ENCODE measurements at places on chromosomes 5 and 9. TPM values are rescaled to one million over a fixed set of nuclear protein-coding genes. Genes with fewer than 3 reads are reported as not detected.

The PFN3 gene
- total RNA-seq: not detected

The DRD1 gene
- not detected for total RNA-seq

The DIRAS2 gene
- 11.3 TPM for total RNA-seq

The CORO2A gene
- total RNA-seq: 2.4 TPM

The BRINP1 gene
- 0.93 TPM for total RNA-seq

The ACTBL2 gene
- total RNA-seq: 0.13 TPM

The INSL4 gene
- not detected for total RNA-seq

The POLK gene
- 59.0 TPM for total RNA-seq

The LRRC19 gene
- not detected for total RNA-seq

The OTULINL gene
- total RNA-seq: 6.5 TPM

The SPATA31D4 gene
- not detected for total RNA-seq

The CARD9 gene
- total RNA-seq: 0.93 TPM

The MAP1B gene
- 54.5 TPM for total RNA-seq
